ENCODE measurements at places on chromosomes 13 and 19.

DNA sequence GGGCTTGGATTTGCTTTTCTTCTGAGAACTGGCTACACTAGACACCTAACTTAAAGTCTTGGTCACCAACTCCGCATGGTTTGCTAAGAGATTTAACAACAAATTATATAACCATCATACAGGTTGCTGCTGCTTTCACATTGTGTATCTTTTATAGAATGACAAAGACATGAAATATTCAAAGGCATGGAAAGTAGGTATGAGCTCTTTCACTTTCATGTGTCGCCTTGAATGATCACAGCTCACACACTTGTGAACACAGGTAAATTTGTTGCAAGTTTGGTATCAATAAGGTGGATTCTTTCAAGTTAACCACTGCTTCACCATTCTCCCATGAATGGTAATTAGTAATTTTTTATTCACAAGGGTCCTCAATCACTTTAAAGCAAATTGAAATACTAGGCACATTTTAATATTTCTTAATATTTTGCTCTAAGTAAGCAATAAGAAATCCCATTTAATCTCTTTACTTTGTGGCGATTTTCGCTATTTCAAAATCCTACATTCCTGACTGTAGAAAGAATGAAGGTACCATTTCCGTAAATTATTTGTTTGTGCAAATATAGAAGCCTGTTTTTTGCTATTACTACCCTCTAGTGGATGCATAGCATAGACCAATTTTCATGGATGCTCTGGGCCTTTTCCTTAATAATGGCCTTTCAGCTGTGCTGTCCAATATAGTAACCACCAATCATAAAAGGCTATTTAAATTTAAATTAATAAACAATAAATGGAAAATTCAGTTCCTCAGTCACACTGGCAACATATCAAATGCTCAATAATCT is 45.5 kb upstream of the FREM2 start:
- DNase-seq, result no peak

GRCh38 chr13:88979465-88980175 is 1308.4 kb downstream of the SLITRK5 start:
- DNase-seq, result peak; percentile 65

- no peak for DNase-seq
These were observed 142.4 kb downstream of the URI1 start for GRCh38 chr19:30084390-30084819.

DNA sequence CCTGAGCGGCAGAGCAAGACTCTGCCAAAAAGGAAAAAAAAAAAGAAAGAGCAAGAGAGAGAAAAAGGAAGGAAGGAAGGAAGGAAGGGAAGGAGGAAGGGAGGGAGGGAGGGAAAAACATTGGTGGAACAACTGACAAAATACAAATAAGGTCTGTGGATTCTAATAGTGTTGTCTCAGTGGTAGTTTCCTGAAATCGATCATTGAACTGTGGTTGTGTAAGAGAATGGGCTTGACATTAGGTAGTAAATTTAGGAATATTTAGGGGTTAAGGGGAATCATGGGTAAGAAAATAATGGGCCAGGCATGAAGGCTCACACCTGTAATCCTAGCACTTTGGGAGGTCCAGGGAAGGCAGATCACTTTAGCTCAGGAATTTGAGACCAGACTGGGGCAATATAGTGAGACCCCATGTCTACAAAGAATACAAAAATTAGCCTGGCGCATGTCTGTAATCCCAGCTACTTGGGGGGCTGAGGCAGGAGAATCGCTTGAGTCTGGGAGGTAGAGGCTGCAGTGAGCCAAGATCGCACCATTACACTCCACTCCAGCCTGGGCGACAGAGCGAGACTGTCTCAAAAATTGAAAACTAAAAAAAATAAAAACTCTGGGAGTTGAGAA is 14.5 kb downstream of the PHLDB3 start:
- no peak for DNase-seq

- DNase-seq, result no peak
These were observed 37.5 kb upstream of the ADGRE1 start for GRCh38 chr19:6849876-6850275.

DNA sequence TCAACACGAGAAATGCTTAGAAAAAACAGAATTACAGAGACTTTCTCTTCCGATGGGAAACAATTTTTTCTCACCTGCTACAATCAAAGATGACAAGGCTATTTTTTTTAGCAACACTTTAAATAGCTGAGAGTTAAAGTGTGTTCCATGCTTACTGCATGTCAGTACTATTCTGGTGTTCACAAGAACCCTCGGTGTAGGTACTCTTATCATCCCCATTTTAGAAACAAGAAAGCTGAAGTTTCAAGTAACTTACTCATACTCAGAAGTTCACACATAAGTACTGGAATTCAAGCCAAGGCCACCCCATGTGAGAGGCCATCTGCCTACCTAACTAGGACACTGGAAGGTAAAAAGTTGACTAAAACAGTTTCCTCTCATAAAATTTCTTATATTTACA is 9.0 kb upstream of the TNFRSF19 start:
- no peak for DNase-seq

DNA sequence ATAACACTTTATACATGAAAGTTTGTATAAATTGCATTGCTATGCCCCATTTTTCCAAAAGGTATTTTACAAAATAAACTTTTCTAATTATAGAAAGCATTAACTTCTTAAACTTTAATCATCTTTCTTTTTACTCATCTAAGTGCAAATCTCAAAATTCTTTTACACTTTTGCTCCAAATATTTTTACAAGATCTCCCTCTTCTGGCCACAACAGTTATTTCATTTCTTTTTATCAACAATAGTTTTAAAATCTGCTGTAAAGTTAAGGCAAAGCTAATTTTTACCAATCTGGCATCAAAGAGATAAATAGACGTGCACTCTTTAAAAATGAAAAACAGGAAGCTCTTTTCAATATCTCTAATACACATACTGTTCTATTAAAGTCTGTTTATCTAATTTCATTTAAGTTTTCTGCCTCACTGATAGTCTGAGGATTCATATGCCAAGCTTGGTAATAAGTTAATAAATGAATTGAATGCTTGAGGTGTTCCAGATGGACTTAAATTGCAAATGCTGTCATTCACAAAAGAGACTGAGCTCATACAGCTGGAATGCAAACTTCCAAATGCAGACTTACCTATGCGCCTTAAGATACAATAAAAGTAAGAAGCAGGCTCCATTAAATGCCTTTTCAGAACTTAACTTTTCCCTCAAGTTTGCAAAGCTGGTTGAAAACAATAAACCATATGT is 583.0 kb upstream of the ATXN8OS start:
- DNase-seq, result peak; percentile 9

DNA sequence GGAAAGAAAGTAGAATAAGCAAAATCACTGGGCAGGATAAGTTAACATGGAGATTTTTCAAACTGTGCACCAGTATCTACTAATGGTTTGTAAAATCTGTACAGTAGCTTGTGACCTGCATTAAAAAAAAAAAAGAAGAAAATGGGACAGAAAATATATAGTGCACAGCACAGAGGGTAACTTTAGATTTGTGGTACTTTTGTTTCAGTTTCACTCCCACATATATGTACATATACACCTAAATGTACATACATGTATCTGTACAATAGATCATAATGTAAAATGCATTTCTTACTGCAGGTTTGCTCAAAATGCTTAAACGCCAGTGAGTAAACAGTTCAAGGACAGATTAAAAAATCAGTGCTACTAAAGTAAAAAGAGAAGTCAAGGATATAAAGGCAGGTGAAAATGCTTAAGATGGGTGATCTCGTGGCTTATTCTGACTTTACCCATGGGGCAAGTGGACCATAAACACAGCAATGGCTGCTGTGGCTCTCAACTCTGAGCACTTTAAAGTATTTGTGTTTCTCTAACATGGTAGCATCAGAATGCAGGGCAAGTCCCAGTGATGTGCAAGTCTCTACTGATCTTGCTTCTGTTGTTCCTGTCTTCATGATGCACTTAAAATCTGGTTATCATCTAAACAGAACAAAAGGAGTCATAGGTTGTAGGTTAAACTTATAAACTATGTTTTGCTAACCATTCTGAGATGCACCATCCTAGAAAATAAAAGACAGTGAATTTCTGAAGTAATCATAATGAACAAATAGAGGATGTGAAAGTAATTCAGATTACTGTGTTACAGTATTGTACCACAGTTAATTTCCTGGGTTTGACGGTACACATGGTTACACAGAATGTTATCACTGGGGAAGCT is 112.3 kb downstream of the MIPEP start:
- DNase-seq, result peak; percentile 58

DNA sequence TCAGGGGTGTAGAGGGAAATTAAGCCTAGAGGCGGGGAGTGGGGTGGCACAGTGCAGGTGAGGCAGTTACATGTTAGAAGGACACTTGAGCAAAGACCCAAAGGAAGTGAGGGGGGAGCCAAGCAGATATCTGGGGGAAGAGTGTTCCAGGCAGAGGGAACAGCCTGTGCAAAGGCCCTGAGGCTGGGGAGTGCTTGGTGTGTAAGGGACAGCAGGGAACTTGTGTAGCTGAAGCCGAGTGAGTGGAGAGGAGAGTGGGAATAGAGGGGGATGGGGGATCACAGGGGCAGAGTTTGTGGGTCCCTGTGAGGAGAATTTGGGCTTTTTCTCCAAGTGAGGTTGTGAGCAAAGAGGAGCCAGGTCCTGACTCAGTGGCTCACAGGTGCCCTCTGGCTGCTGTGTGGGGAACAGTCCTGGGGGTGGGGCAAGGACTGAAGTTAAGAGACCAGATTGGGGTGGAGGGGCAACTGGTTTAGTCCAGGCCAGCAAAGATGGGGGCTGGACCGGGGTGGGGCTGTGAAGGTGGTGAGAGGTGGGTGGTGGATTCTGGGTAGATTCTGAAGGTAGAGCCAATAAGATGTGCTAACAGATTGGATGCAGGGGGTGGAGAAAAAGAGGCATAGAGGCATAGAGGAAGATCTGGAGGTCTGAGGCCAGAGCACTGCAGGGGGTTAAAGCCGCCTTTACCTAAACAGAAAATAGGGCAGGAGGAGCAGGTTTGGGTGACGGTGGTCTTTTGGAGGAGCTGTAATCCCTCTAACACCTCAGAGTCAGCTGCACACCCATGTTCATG is 75.3 kb downstream of the CACNA1A start:
- no peak for DNase-seq

GRCh38 chr13:34757441-34757840 is 184.6 kb upstream of the NBEA start:
- DNase-seq, result no peak

DNA sequence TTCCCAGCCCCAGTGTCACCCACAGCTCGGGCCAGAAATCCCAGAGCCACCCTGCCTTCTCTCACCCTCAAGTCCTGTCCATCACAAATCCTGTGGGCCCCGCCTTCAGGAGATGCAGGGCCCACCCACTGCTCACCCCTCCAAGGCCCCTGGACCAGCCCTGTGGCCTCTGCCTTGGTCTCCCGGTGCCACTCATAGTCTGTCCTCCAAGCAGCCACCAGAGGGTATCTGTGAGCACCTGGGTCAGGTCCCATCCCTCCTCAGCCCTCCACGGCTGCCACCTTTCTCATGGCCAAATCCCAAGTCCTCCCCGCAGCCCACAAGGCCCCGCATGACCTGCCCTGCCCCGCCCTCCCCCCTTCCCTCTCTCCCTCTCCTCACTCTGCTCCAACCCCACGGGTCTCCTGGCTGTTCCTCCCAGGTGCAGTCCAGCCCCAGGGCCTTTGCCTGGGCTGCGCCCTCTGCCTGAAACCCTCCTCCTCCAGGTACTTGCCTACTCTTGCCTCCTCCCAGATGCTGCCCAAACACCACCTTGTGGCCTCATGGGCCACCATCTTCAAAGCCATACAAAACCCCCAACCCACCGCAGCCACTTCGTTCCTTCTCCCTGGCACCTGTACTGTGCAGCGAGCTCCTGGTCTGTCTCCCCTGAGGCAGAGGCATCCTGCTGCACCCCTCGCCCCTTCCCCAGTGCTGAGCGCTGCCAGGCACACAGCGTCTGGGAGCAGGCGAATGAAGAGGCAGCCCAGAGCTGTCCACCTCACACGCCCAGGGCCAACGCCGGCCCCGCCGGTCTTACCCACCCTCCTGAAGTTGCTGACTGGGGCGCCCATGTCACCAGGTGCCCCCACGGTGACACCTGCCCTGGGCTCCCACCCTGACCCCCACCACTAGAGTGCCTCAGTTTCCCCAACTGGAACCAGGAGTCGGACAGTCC is 13.2 kb upstream of the UQCR11 start:
- no peak for DNase-seq

DNA sequence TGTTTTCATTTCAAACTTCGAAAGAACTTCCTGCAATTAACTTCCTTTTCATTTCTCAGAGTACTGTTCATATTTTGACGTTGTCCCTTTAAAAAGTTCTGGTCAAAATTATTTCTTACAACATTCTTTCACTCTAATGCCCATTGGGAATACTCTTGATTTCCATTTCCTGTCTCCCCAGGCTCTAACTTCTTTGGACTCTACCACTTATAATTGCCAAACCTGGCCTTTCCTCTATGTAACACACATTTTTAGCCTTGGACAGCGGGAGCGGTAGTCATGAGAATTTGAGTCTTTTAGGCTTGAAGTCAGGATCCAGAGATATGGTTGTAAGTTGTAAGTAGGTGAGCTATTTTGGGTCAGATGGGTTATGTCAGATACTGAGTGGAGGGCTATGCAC is 163.5 kb upstream of the SPRY2 start:
- no peak for DNase-seq

- no peak for DNase-seq
These were observed 16.0 kb downstream of the SPATA13 start for GRCh38 chr13:24176351-24177101.

DNA sequence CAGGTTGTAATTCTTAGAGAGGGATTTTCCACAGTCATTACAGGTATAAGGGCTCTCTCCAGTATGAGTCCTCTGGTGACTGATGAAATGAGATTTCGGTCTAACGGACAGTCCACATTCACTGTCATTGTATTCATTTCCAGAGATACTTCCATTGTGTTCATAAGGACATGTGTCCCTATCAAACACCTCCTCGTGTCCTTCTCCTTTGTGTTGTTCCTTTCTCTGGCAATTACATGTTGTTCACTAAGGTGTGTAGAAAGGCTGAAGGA is 10.5 kb upstream of the ZSCAN18 start:
- no peak for DNase-seq

DNA sequence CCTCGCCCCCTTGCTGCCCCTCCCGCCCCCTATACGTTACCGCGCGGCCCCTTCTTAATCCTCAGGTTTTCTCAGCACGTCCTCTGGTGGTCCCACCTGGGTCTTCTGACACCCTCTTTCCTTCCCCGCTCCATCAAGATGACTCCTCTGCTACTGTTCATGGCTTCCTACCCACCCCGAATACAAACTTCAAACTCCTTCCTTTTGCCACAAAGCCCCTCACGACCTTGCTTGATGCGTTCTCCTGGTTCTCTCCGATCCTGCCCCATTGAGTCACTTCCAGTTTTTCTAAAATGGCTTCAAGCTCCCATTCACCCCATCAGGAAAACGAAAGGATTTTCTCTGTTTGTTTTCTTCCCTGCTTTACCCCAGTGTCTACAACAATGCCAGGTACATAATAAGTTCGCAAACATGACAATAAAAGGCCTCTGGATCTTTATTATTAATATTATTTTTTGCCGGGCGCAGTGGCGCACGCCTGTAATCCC is 734 bp upstream of the SERTAD3 start:
- DNase-seq, result no peak

- no peak for DNase-seq
These were observed 29.0 kb downstream of the BTBD2 start for GRCh38 chr19:1986357-1987162.

GRCh38 chr13:106850973-106851650 is 283.2 kb upstream of the ARGLU1 start:
- no peak for DNase-seq

Data from MV-4-11 (cell line).